Uterus (tissue), 4 donors: ENCODE measurements at places on chromosomes 5 and 9. TPM values are rescaled to one million over a fixed set of nuclear protein-coding genes. Genes with fewer than 3 reads are reported as not detected.

The AK1 gene
- 54.3 TPM for total RNA-seq

- DNase-seq, result no peak
Observed at GRCh38 chr5:173778784-173779304, 109.3 kb upstream of the CPEB4 start.

The PCDHB16 gene
- 5.5 TPM for total RNA-seq

- DNase-seq, result peak; percentile 26
Observed at GRCh38 chr9:126587187-126588185, 26.2 kb upstream of the LMX1B start.

GRCh38 chr5:132209131-132209530, 18.5 kb downstream of the P4HA2 start:
- DNase-seq, result no peak

DNA sequence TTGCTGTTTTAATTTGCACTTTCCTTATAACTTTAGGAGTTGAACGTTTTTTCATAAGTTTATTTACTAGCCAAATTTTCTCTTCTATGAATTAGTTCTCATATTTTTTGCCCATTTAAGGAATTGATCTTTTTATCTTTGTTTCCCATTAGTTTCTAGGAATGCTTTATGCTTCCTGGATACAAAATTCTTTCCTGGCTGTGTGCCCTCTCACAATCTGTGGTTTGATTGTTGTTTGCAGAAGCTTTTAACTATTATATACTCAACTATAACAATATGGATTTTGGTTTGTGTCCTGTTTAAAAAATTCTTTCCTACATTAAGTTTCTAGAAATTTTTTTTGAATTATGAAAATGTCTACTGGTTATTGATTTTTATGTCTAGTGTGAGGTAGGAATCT, 206.3 kb downstream of the CSNK1G3 start:
- no peak for DNase-seq

DNA sequence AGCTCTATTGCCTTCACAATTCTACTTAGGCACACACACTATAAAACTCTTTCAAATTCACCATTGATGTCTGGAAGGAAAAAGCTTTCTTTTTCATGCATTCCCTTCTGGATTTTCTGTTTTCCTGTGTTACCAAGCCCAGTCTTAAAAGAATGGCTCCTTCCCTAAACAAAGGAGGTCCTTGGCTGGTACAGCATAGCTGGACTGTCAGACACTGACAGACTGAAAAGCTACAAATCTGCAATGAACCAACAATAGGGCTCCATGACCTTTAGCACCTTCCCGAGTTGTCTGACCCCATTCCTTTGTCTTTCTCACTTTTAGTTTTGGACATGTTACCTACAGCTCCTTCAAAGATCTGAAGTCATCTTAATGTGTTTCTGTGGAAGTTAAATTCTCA, 382.5 kb downstream of the TMEM161B start:
- no peak for DNase-seq

DNA sequence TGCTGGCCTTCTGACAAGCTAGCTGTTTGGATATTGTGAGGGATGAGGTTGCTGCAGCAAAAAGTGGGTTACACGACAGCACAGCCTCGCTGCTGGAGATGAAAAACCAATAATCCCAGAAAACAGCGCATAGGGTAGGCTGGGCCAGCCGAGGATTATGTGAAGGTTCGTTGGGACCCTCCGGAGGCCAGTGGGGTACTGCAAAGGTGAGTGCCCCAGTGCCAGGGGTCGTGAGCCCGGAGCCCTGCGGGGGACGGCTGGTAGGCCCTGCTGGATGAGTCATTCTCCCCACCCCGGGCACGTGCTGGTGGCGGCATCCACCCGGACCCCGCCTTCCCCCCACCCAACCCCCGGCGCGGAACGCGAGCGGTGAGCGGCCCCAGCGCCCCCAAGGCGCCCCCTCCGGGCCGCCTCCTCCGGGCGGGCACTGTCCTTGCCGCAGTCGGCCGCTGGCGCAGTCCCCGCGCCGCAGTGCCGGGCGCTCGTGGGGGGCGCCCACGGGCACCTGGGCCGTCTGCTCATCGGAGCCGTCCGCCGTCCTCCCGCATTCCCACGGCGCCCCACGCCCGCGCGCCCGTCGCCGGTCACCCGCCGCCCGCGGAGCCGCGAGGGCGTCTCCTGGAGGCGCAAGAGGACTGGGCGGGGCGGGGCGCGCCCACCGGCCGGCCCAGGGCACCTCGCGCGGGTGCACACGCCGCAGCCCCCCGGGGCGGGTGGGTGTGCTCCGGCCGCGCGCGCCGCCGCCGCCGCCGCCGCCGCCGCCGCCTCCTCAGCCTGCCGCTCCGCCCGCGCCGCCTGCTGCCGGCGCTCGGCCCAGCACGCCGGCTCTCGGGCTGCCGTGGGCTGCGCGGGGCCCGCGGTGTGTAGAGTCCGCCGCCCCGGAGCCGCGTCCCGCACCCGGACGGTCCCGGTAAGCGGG, at the start of gene PHF24:
Gene PHF24, plus strand, starts transcription at position 794 of the 919 bp plus-strand sequence. CDS start 13,014 bp downstream, outside the sequence.
- DNase-seq, result no peak
